ENCODE measurements at places on chromosomes 13 and 19.

DNA sequence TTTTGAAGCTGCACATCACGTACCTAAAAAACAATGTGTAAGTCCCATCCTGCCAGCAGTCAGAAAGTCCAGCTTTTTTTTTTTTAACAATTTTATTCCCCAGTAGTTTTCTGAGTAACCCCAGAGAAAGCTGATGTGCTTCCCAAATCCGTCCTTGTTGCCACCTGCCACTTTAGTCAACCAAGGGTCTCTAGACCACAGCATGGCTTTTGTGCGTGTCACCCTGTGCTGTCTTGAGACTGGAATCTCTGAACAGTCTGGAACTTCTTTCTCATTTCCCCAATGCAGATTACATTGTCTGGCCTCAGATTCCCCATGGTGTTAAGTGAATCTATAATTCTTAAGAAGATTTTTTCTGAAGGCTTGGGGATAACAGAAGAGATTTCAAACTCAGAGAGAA lies 289.2 kb upstream of the KLF12 start:
- no peak for DNase-seq

DNA sequence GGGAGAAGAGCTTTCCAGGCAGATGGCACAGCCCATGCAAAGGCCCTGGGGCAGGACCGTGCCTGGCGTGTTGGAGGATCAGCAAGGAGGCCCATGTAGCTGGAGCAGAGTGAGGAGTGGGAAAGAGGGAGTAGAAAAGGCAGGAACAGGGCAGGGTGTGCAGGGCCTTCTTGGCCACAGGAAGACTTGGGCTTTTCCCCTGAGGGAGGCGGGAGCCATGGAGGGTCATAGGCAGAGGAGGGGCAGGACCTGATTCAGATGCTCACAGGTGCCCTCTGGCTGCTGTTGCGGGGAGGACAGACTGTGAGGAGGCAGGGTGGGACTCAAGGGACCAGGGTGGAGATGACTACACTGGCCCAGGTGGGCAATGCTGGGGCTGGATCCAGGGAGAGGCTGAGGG lies 13.8 kb upstream of the PTPRS start:
- DNase-seq, result no peak

- DNase-seq, result no peak
These were observed 16.7 kb downstream of the ELSPBP1 start for GRCh38 chr19:48010932-48011758.

GRCh38 chr19:6039566-6040225 lies 61.8 kb upstream of the RANBP3 start:
- no peak for DNase-seq

GRCh38 chr13:51225029-51225428 lies 2.8 kb downstream of the FAM124A start:
- no peak for DNase-seq

DNA sequence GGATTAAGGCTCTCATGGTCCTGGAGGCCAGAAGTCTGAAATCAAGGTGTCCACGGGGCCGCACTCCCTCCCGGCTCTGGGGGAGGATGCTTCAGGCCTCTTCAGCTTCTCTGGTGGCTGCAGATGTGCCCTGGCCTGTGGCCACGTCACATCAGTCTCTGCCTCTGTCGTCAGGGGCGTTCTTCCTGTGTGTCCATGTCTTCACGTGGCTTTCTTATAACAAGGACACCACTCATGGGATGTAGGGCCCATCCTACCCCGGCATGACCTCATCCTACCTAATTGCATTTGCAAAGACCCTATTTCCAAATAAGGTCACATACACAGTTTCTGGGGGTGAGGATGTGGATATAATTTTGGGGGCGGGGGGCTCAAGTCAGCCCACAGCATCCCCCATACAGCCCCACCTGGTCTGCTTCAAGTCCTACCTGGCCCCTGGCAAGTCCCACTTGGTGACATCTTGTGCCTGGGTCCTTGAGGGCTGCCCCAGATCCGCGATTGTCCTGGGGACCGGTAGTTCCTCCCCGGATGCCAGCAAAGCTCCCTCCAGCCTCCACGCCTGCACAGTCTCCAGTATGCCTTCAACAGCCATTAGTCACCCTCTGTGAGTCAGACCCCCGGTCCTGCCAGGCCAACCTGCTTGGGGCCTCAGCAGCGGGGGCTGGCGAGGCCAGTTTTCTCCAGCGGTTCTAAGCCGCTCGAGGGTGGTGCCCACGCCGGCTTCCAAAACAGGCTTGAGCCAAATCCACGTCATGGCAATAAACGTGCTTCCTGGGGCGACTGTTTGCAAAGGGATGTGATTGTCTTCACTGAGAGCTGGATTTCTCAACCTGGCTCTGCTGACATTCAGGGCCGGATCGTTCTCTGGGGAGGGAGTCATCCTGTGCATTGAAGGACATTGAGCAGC lies 32.2 kb downstream of the MYO9B start:
- DNase-seq, result peak; percentile 65

DNA sequence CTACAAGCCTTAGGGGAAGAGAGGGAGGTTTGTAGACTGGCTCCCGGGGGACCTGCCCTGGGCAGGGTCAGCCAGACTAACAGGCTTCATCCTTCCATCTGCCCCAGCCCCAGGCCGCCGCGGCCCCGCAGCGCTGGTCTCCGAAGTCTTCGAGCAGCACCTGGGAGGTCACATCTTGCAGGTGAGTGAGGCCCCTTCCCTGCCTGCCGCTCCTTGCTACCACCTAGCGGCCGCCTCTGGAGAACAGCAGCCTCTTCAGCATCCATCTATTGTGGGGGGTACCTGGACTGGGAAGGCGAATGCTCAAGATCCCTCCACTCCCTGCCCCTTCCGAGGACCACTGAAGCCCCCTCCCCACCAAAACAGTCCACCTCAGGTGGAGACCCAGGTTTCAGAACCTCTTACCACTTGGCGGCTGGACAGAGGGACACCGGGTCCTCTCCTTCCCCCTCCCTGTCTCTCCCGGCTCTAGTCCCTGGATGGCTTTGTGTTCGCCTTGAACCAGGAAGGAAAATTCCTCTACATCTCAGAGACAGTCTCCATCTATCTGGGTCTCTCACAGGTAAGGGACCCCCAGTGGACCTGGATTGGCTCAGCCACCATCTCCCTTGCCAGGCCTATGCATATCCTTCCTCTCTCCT lies 12.7 kb downstream of the NPAS1 start:
- DNase-seq, result peak; percentile 40

- DNase-seq, result no peak
These were observed 82.4 kb downstream of the RYR1 start for GRCh38 chr19:38515896-38516295.

DNA sequence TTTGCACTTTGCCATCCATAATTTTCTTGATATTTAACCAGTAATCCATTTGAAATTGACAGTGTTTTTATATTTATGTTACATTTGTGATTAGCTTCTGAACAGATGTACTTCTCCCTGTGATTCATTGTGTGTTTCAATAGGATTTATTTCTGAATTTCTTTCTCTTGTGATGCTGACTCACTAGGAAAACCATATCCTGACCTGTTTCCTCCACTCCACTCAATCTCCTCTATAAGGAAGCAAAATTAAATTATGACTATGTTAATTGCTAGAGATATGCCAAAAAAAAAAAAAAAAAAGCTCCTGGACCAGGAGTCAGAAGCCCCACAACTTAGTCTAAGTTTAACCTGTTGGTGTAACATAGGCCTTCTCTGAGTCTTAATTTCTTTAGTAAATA lies 614.6 kb upstream of the SPRY2 start:
- no peak for DNase-seq

- no peak for DNase-seq
These were observed 1.3 kb downstream of the ADPRHL1 start for GRCh38 chr13:113451951-113452421.

DNA sequence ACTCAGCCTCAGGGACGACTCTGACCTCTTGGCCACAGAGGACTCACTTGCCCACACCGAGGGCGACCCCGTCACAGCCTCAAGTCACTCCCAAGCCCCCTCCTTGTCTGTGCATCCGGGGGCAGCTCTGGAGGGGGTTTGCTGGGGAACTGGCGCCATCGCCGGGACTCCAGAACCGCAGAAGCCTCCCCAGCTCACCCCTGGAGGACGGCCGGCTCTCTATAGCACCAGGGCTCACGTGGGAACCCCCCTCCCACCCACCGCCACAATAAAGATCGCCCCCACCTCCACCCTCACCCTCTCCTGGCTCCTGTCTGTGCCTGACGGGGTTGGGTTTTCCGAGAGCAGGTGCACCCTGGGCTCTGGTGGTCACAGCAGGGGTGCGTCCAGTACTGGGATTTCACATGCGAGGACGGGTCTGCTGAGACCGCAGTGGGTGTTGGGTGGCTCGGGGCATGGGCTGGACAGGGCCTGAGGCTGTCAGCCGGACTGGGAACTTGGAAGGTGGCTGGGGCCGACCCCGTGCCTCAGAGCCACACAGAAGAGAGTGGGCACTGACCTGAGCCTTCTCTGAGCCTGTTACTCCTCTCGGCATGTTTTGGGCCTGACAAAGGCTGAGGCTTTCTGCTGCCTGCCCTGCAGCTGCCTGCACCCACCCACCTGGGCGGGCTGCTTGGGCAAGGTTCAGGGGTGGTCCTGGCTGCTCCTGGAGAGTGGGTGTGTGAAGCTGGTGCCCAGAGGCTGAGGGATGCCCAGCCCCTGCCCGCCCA lies 6.3 kb upstream of the HCN2 start:
- no peak for DNase-seq

- DNase-seq, result peak; percentile 87
These were observed 3.1 kb downstream of the SPC24 start for GRCh38 chr19:11152318-11153062.

DNA sequence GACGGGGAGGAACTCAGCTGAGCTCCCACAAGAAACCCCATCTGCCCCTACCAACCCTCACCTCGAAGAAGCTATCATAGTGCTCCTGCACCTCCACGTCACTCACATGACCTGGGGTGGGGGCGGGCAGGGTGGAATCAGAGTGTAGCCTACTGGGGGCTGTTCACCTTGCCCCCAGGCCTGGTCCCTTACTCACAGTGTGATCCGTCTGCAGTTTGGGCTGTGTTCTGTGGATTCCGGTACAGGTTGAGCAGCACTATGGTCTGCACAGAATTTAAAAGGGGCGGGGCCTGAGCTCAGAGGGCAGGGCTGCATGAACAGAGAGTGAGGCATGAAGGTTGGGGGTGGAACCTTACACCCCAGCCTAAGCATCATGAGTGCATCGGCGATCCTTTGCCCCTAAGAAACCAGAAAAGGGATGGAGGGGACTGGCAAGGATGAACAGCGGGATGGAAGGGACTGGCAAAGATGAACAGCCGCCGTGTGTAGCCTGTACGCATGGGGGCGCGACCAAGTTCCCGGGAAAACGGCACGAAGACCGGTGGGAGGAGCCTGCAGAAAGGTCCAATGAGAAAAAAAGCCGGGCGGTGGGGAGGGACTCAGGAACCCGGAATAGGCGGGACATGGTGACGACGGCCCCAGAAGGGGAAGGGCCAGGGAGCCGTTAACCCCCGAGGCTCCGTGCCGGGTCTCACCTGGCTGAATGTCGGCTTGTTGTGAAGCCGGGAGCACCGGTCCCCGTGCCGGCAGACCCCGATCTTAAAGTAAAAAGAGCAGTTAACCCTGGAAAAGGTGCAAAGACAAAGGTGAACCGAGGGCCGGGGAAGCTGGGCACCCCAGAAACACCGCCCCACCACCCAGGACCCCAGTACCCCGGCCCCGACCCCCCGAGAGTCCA lies 539 bp downstream of the U2AF1L4 start:
- DNase-seq, result peak; percentile 96

DNA sequence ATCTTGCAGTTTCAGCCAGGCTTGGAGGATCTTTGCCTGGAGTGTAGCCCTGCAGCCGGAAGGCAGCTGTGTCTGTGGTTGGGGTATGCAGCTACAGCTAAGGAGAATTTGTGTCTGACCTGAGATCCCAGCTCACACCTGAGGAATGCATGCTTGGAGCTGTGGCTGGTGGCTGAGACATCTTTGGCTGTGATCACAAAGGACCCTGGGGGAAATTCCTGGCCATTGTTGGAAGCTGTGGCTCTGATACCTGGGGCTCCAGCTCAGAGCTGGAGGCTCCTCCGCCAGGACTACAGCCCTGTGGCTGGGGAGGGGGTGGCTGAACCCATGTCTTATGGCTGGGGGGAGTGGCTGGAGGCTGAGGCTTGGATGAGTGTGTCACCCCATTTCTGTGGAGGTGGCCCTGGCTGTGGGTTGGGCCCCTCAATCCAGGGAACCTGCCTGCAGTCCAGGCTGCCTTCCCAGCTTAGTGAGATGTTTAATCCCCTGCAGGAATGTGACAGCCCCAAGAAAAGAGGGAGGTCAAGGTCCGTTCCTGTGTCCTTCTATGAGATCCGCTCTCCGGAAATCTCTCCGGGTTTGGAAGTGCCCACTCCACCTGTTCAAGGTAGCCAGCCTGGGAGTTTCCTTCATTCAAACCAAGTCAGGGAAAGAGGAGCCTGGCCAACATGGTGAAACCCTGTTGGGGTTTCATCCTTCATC lies 27.6 kb downstream of the ARHGEF18 start:
- DNase-seq, result no peak

- no peak for DNase-seq
These were observed 146.8 kb upstream of the TSHZ3 start for GRCh38 chr19:31496076-31496475.

DNA sequence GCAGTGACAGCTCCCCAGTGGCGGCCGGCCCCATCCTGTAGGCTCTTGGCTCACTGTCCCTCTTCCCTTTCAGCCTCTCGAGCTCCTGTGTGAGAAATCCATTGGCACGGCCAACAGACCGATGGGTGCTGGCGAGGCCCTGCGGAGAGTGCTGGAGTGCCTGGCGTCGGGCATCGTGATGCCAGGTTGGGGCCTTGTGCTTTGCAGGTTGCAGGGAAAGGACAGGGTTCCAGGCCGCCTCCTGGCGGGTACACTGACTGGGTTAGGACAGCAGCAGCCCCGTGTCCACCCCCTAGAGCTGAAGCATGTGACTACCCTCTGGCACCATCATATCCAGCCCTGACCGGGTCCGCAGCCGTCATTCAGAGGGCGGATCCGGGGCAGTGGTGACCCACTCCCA lies 21.5 kb upstream of the QTRT1 start:
- no peak for DNase-seq

Data from mucosa of gallbladder (tissue), 1 donor.